ENCODE measurements at places on chromosomes 4 and X. TPM values are rescaled to one million over a fixed set of nuclear protein-coding genes. Genes with fewer than 3 reads are reported as not detected.

Gene FAM236D
- total RNA-seq, result not detected

Gene RTL5
- 2.3 TPM for total RNA-seq

Gene MAPK10
- 0.43 TPM for total RNA-seq

Gene SRPX2
- 2.3 TPM for total RNA-seq

Gene CENPVL3
- total RNA-seq, result 0.22 TPM

Gene NAA11
- not detected for total RNA-seq

Gene SAGE1
- total RNA-seq, result 0.09 TPM

Gene MAGEA11
- not detected for total RNA-seq

Gene SPATA4
- total RNA-seq, result 0.12 TPM

Gene GRPR
- not detected for total RNA-seq

Gene ODAPH
- not detected for total RNA-seq

Gene GYG2
- total RNA-seq, result 3.7 TPM

Gene HAUS3
- 6.6 TPM for total RNA-seq

Gene C4orf33
- total RNA-seq, result 7.3 TPM

Gene CENPI
- 13.9 TPM for total RNA-seq

Gene PAGE4
- not detected for total RNA-seq

Gene NPY5R
- total RNA-seq, result not detected

Gene GABRB1
- total RNA-seq, result not detected

Gene CSAG3
- total RNA-seq, result not detected

Gene CLOCK
- 4.8 TPM for total RNA-seq

Gene DCHS2
- total RNA-seq, result not detected

Gene EREG
- total RNA-seq, result 18.5 TPM

Gene SH3TC1
- total RNA-seq, result 24.3 TPM

Gene SCML2
- 7.2 TPM for total RNA-seq

Gene SLC4A4
- total RNA-seq, result 1.8 TPM

Gene PHOX2B
- not detected for total RNA-seq

Gene IL2RG
- total RNA-seq, result not detected

Gene ARHGAP24
- total RNA-seq, result 4.1 TPM

Gene CLIC2
- 0.10 TPM for total RNA-seq

Gene H2BW2
- not detected for total RNA-seq

Gene MAOB
- total RNA-seq, result 0.19 TPM

Gene KDR
- not detected for total RNA-seq

Gene PUDP
- total RNA-seq, result 23.0 TPM

Gene HTN1
- not detected for total RNA-seq

Gene GABRG1
- not detected for total RNA-seq

Gene RTL3
- 0.07 TPM for total RNA-seq

Gene WNK3
- total RNA-seq, result 0.01 TPM

Gene DGAT2L6
- not detected for total RNA-seq

Gene H2BW1
- not detected for total RNA-seq

Gene HHIP
- total RNA-seq, result 0.60 TPM

Gene GYPE
- not detected for total RNA-seq
